Mucosa of gallbladder (tissue), 1 donor: ENCODE measurements at places on chromosomes 12 and 14.
A peak's percentile ranks its signal among the peaks of the same experiment; 100 is the strongest.

DNA sequence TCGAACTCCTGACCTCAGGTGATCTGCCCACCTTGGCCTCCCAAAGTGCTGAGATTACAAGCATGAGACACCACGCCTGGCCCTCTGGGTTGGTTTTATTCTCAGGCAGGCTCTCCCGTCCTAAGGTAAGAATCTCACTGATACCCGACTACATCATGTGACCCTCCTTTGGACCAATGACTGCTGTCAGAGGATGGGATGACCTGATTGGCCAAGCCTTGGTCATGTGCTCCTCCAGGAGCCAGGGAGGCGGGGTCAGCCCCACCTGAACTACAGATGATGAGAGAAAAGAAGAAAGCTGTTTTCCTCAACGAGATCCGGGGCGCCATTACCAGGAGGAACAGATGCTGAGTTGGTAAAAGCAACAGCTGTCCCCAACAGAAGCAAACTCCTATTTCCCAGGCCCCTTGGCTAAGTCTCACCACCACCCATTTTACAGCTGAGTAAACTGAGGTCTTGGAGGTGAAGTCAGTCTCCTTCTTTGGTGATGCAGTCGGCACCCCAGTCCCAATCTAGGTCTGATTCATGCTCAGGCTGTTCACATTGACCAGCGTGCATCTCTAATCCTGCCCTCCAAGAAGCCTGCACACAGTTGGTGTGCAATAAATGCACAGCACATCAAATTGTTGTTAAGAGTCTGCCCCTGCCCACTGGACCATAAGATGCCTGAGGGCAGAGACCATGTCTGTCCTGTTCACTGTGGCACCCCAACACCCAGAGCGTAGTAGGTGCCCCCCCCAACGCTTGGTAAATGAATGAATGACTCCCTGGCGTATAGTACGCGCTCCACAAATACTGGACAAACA is 118.8 kb downstream of the SCARB1 start:
- no peak for DNase-seq

- DNase-seq, result no peak
Observed at GRCh38 chr14:30417121-30417520, 141.8 kb upstream of the G2E3 start.

DNA sequence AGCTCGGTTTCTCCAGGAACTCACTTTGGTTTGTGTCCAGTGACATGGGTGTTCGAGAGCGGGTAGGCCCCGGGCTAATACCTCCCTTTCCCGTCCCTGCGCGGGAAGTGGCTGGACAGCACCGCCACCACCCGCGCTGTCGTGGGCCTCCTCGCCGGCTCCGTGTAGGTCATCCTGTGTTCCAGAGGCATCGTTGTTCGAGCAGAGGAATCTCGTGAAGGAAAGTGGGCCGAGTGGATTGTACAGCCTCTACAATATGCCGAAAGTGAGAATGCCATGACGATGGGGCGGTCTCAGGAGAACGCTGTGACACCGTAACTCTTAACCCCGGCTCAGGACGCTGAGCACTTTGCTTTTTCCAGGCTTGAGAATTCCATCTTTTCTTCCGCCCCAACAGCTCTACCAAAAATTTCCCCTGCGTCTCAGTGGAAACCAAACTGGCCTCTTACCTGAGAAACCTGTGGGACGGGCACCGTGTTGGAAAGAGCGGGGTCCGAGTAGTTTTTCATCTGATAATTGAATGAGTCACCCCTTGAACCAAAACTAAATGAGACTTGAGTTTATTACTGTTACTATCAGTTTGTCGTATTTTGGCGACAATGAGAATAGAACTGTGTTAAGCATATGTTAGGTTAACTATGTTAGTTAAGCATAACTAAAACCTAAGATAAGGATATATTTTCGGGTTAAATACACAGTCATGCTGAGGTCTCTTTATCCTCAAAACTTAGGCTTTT is 510 bp downstream of the EIF2S1 start:
- no peak for DNase-seq

GRCh38 chr12:131218923-131219669 is 265.4 kb downstream of the ADGRD1 start:
- DNase-seq, result no peak

DNA sequence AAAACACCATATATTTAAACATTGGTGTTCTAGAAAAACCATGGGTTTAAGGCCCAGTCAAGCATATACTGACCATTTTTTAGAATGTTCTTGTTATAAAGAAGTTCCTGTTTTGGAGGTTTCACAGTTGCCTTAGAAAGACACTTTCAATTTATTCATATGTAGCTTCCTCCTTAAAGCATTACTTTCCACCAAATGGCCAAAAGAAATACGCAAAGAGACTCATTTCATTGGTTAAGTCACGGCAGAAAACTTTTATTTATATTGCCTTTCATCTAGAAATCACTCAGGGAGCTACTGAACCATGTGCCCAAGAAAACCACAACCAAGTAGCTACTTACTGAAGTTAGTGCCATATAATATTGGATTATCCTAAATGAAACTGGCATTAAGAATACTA is 40.0 kb downstream of the MYBPC1 start:
- no peak for DNase-seq

DNA sequence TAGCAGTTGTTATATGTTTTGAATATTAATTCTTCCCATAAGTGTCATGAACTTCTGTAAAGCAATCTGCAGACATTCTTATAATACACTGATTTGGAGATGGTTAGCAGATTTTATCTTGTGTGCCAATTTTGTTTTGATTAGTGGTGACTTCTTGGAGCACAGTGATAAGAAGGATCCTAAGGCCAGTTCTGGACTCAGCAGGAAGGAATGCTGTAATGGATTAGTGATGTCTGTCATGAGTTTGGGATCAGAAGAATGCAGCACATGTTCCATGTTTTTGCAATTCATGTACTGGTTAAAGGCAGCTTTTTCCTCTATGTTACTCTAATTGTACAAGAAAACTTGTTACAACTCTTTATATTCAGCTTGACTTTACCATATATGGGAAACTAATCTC is 91.5 kb downstream of the UNC79 start:
- DNase-seq, result no peak

DNA sequence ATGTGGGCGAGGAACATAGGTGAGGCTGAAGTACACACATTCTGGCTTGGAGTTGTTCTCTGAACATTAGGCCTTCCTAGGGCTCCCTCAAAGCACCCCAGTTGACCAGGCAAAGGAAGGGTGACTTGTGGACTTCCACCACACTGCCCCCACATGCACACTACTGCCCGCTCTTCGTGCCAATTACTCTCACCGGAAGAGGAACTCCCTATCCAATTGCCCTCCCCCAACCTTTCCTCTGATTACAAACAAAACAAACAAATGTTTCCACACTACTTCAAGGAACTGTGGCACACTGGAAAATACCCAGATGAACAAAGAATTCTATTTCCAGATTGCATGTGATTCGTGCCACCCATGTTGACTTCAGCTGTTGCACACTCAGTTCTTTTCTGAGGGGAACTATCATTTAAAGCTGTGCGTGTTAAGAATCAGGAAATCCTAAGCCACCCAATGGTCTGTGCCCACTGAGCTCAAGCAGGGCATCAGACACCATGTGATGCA is 139.3 kb downstream of the SSPN start:
- DNase-seq, result peak; percentile 28

- DNase-seq, result no peak
Observed at GRCh38 chr12:62078020-62078419, 182.2 kb upstream of the USP15 start.

DNA sequence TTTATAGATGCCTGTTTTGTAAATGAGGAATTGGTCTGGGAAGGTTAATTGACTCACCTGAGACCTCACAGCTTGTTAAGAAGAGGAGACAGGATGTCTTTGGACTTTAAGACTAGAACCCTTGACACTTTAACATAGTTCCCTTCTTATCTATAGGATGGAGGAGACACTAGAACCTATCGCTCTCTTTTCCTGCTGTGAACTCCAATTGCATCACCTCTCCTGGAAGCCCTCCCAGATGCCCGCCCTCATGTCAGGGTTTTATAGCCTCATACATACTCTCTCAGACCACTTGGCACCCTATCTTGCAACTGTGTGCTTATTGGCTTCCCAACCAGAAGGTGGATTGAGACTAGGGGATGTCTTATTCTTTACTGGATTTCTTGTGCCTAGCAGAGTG is 2.5 kb upstream of the CTDSP2 start:
- no peak for DNase-seq

DNA sequence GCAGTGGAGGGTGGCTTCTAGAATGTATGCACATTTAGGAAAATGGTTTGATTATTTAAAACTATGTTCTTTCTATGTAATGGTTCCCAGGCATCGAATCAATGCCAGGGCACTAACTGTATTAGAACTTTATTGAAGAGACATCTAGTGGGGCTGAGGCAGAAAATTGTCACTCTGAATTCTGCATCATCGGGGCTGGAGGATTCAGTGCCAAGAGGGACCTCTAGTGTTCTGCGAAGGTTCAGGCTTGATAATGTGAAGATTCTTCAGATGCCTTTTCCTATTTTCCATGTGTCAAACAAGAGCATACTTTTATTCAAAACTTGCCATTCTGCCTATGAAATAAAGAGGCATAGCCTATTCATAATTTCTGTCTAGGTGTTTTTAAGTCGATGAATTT is 146.3 kb downstream of the CAND1 start:
- DNase-seq, result no peak

DNA sequence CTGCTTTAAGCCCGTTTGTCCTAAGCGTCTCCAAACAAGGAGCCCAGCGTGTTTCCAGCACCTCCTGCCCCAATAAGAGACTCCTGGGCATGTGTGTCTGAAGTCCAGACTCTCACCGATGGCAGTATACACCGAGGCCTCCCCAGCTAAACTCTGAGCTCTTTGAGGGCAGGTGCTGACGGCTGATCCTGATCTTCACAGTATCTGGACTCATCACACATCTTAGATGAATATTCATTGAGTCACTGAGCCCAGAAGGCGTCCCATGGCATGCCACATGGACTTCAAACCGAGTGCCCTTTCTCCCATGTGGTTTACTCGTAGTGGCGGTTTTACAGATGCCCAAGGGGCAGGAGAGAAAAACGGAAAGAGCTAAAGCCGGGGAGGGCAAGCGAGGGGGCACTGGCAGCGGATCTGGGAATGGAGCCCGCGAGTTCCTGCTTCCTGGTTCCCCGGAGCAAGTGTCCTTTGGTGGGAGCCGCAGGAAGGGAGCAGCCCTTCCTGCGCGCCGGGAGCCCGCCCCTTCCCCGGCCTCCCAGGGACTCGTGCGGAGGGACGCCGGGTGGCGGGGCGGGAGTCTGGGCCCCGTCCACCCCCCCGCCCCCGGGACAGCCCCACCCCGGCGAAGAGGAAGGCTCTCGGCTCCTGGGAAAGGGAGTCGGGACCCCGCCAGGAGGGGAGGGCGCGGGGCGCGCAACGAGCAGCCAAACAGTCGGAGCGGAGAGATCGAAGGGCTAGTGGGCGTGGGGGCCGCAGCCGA is 585 bp upstream of the TEAD4 start:
- peak; percentile 14 for DNase-seq

GRCh38 chr12:100337299-100337698 is 19.6 kb upstream of the SLC17A8 start:
- no peak for DNase-seq

GRCh38 chr12:92876496-92876895 is 52.6 kb downstream of the EEA1 start:
- no peak for DNase-seq

DNA sequence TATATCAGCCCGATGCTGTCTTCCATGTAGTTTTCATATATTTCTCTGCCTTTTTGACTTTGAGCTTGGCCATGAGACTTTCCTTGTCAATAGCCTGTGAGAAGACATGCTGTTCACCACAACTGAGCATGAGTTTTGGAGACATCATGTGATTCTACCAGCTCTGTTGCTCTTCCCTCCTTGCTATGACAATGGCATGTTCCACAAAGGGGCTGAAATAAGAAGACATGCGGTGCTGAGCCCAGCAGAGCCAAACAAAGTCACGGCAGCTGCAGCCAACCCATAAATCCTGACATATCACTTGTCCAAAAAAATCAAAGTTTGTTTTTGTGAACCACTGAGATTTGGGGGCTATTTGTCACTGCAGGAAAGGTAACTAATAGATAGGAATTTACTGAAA is 343.4 kb upstream of the KITLG start:
- no peak for DNase-seq

DNA sequence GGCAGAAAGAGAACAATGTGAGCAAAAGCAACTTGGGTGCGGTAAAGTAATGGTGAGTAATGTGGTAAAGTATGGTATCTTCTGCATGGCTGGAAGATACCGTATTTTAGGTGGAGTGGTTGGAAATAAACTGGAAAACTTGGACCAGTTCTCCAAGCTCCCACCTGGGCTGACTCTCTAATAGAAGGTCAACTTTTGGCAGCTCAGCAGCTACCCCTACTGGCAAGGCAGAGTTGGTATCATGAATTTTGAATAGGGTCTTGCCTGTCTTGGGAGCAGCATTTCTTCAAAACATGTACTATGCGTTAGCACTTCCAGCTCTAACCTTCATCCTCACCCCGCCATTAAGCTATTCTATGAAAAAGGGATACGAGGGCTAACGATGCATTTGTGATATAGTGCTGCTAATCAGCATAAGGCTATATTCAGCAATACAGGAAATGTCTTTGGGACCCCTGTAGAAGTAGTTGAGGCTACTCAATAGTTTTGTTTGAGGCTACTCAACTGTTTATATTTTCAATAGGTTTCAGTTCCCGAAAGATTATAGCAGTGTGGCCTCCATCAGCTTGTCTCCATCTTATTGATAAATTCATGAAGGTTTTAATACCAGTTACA is 276.3 kb upstream of the FAR2 start:
- DNase-seq, result no peak

DNA sequence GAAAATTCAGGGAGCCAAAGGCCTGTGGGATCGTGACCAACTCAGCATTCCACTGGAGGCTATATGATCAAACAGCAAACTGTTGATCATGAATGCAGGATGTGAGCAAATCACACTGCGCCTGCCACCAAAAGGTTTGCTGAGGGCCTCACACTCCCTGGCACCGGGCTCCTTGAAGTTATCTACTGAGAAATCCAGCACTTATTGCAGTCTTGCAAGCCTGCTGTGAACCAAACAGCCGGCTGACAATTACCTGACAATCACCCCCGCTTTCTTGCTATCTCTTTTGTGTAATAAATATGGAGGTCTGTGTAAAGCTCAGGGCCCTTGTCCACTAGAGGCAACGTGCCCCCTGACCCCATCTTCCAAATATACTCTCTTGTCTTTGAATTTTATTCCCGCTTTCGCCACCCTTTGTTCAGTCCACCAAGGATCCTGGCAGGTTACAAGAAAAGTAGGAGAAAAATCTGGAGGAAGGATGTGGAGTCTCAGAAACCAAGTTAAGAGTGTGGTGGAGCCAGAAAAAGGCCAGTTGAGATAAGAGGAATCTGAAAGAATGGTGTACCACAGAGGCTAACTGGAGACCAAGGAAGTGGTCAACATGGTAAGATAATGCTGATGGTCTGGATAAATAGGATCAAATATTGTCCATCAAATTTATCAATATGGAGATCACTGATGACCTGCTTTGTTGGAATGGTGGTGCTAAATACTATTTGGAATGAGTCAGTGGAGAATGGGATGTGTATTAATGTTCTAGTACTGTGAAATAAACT is 229.2 kb downstream of the ALX1 start:
- DNase-seq, result no peak

- DNase-seq, result no peak
Observed at GRCh38 chr14:93269341-93270068, 62.4 kb downstream of the UBR7 start.

- DNase-seq, result no peak
Observed at GRCh38 chr12:51867796-51868428, 19.4 kb upstream of the FIGNL2 start.

GRCh38 chr14:50093496-50093895 is 22.9 kb downstream of the VCPKMT start:
- DNase-seq, result no peak
